ENCODE measurements at places on chromosomes 12 and 14.

DNA sequence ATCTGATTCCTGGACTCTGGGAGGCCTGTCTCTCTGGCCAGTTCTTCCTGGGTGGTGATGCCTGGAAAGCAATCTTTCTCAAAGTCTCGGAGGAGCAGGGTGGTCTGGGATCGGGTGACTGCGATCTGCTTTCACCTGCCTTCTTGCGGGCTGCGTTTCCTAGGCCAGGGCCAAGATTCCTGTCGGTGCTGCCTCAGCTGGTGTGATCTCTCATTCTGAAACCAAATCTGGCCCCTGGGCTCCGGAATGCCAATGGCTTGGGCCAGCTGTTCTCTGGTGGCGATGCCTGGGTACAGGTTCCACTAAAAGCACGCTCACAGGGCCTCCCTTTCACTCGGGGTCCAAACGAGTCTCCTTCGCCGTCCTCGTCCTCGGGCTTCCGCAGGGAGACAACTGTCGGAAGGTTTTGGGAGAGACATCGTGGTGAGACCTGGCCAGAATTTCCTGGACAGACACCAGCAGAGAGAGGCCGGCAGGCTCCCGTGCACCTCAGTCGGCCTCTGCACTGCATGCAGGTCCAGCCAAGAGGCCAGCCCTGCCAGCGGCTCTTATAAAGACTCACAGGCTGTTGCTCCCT, 187.1 kb downstream of the ALG10 start:
- no peak for DNase-seq

DNA sequence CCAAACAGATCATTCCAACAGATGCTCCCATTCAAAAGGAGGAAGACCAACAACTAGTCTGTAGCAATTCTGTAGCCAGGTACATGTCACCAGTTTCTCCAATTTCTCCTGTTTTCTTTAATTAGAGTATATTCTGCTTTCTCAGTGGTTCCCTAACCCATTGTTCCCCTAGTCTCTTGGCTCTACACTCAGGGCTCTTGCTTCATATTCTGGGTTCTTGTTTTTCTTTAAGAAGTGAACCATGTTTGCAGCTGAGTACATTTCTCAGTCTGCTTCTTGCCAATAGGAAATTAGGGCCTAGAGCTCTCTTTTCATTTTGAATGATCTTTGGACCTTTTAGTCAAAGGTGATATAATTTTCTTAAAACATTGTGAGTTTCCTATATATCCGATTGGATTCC, 29.4 kb upstream of the STXBP6 start:
- DNase-seq = no peak

DNA sequence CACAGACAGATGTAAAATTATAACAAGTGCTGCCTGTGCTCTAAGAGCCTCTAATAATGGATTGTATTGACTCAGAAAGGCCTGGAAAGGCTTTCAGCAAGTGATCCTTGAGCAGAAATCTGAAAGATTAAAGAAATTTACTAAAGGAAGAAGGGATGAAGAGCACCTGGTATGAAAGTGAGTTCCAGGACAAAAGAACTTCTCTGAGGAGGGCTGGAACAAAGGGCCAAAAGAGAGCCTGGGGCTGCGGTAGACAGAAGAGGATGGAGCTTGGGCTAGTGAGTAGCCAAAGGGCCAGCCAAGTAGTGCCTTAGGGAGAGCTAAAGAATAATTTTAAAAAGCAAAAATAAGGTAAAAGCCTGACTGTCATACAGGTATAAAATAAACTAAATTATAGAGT, 44.0 kb downstream of the BCAT1 start:
- DNase-seq = no peak

DNA sequence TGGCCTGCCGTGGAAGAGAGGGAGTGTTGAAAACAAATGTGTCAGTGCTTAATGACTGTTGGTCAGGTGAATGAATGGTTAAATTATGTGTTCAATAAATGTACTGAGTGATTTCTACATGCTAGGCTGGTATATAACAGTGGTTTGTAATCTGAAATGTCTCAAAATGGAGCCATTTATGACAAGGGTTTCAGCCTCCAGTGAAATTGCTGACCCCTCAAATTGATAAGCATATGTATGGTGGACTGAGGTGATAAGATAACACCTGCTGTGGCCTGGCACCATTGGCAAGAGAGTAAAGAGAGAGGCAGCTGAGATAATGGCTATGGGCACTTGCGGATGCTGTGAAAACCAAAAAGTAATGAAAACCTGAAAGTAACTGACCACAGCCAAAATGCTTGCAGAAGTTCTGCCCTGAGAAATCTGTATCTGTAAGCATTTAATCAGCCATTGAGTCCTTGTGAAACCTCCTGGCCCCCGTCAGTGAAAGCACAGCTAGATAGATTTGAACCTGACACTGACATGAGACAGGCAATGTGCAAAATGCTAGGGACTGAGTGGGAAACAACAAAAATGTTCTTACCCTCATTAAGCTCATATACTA, 1.4 kb upstream of the BCAT1 start:
- DNase-seq = no peak

DNA sequence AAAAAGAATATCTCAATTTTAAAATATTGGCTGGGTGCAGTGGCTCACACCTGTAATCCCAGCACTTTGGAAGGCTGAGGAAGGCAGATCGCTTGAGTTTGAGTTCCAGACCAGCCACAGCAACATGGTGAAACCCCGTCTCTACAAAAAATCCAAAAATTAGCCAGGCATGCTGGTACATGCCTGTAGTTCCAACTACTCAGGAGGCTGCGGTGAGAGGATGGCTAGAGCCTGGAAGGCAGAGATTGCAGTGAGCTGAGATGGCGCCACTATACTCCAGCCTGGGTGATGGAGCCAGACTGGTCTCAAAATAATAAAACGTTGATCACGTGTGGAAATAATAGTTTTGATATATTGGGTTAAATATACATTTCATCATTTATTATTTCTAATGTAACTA, 5.7 kb downstream of the MTRFR start:
- no peak for DNase-seq

DNA sequence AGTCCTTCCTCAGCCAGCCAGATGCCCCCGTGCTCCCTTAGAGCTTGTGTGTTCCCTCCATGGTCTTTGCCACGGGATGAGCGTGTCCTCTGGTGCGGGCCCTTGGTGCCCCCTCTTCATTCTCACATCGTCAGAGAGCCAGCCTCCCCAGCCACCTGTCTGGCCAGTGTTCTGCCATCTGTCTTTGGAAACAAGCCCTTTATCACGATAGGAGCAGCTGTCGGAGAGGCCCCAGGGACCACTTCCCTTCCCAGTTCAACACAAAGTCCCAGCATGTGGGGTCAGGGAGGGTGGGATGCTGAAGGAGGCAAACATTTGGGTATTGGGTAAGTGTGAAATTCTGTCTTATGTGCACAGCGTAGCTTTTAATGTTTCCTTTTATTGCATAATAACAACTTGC, 44.5 kb downstream of the DYNC1H1 start:
- DNase-seq = no peak

DNA sequence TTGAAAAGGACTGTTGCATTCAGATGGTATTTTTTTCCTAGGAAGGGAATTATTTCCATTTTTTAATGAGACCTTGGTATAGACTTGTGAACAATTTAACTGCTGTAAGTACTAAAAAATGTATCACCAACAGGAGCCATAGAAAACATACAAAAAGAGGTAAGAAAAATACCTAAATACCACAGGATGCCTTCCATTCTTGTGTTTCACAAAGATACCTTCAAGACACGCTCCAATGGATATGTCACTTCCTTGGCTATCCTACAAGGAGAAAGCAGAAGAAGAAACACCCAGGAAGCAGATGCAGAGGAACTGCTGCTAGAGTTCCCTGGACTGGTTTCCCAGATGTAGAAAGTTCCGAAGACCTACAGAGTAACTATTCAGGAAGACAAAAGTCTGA, 54.2 kb downstream of the PTPN21 start:
- DNase-seq = no peak

All from cortex of kidney (tissue), 1 donor.